Stimulated activated CD4-positive, alpha-beta T cell treated with anti-CD3 and anti-CD28 coated beads, Interleukin-1b, Interleukin-23, amount 100 ng/mL, for 1 hour (primary cell): ENCODE measurements at places on chromosomes 6 and 20.

DNA sequence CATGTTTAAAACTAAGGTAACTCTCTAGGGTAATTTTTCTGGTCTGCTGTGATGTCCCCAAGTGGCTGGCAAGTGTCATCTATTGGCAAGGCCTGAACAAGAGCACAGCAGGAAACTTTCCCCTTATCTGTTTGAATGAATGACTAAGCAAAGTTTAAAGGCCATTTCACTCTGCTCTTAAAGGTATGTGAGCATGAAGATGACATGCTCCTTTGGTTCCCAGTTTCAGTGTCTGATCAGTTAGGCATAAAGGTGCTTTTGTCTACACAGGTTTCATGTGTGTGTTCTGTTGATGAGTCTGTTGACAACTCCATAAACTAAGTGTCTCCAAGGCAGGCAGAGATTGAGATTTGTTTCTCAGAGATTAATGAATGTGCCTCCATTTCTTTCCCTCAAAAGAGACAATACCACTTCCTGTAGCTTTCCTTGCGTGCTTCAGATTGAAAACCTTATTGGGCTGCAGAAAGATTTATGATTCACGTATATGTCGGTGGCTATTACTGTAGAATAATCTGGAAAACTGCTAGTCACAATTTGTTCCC is 83.9 kb downstream of the MAP3K7 start:
- no peak for DNase-seq

DNA sequence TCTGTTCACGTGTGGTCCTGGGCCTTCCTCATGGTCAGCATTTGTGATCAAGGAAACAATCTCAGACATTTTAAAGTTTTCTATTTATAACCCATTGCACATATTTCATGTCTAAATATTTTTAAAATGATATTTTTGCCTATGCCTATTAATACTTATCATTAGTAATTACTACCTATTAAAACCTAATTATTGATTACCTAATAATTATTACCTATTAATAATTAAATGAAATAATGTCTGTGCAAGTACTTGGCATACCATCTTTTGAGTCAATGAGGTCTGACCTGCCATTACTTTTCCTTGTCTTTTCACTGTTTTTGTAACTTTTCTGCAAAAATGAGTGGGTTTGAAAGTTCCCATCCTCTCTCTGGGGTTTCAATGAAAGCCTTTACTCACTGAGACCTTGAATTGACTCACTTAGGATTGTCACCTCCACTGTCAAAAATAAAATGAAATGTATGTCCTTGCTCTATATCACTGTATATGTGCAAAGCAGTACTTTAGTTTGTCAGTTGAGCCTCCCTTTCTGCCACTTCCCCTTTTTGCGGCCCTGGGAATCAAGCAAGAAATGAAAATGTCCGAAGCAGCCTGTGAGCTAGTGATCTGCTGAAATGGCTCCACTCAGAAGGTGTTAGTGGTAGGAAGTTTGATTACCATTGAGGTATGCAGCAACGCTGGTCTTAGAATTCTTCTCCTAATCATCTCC is 87.8 kb downstream of the L3MBTL3 start:
- DNase-seq = no peak

DNA sequence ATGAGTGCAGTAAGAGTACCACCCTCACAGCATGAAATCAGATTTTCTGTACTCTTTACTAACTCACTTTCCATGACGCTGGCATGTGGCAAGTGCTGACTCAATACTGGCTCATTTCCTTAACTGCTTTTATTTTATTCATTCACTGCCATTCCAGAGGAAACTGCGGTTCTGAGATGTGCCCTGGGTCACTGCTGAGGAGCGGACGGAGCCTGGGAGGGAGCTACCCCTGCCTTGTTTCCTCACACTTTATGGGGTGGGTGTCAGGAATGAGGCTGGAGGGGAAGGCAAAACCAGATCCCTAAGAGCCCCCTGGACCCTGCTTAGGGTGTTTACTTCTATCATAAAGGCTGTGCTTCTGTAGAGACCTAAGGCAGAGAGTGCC is 14.4 kb downstream of the NT5E start:
- no peak for DNase-seq

GRCh38 chr6:27321901-27322300 is 9.8 kb upstream of the POM121L2 start:
- DNase-seq = no peak

GRCh38 chr6:167141667-167142432 is 15.9 kb downstream of the GPR31 start:
- DNase-seq = peak; percentile 11

GRCh38 chr6:52087498-52087999 is at the start of gene PKHD1:
TSS of gene PKHD1 (minus strand) at chr6:52087613. CDS start at chr6:52084933, 2,680 bp downstream.
- DNase-seq = no peak

DNA sequence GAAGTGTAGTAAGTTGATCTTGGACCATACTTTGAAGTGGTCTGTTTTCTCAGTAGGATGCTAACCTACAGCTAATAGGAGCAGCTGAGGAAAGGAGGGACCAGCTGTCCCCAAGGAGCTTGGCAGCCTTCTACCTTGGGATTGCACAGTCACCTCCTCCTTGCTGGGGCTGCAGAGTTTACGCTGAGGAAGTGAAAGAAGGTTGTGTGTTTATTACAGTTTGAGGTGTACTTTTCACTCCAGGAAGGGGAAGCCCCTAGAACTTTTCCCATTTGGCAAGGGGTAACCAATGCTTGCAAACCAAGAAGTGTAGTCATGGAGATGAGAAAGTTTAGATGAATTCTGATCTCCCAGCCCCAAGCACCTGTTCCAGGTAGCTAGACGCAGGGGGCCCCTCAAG is 58.8 kb downstream of the BMP6 start:
- no peak for DNase-seq

DNA sequence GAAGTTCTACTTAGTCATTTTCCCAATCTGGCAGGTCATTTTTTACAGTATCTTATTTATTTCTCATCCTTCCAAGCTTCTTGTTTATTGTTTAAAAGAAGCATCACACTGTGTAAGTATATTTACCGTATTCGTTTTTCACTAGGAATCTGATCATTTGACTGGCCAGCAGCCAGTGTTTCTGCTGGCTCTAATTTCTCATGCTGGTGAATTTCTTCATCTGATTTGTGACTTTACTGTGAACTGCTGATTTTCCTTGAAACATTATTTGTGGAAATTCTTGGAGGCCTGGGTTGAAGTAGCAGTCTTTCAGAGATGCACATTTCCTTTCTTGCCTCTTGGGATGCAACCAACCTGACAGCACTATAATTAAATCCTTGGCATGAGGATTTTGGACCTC is 65.9 kb downstream of the PREP start:
- DNase-seq = no peak

DNA sequence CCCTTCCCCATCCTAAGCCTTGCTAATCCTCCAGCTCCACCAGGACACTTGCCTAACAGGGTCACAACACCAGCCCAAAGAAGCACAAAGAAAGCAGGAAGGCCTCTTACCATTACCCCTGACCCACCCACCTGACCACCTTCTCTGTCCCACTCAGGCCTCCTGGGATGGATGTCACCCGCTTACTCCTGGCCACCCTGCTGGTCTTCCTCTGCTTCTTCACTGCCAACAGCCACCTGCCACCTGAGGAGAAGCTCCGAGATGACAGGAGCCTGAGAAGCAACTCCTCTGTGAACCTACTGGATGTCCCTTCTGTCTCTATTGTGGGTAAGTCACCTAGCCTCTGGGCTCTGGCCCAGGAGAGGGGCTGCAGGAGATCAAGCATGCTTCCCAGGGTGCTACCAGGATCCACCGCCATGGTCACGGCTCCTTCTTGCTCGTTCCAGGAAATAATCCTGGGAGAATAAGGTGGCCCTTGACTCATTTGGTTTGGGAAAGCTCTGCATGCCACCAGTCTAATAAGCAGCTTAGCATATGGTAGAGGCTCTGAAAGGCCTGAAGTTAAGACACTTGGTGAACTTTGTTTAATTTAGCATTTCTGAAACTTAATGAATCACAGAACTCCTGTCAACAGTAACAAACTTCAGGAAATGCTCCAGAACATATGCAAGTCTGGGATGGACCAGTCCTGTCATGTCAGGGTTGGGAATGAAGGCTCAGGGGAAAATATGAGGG is 19.2 kb downstream of the ASIP start:
- DNase-seq = no peak

DNA sequence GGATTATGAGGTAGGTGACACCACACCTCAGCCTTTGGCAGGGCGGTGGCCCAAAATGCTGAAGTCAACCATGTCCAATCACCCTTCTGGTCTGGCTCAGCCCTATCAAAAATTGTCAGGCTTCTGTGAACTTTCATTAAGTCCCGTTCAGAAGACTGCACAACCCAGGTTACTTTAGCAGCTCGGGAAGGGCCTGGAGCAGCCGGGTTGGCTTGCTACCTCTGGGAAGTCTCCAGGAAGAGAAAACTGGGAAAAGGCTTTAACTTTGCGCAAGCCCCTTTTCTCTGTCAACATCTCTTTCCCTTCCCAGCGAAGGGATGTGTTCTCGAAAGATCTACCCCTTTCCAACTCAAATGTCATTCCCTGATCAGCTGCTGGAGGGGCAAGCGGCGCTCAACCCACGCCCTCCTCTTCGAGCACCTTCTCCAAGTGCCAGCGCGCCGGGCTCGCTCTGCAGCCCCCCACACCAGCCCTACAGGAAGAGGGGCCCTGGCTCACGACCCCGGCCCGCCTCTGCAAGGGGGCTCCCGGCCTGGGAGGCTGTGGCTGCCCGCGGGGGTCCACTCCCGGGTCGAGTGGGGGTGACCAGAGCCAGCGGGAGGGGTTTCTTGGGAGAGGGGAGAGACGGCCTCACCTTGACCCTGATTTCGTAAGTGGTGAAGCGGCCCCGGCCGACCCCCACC is 573 bp downstream of the SNX3 start:
- DNase-seq = no peak

DNA sequence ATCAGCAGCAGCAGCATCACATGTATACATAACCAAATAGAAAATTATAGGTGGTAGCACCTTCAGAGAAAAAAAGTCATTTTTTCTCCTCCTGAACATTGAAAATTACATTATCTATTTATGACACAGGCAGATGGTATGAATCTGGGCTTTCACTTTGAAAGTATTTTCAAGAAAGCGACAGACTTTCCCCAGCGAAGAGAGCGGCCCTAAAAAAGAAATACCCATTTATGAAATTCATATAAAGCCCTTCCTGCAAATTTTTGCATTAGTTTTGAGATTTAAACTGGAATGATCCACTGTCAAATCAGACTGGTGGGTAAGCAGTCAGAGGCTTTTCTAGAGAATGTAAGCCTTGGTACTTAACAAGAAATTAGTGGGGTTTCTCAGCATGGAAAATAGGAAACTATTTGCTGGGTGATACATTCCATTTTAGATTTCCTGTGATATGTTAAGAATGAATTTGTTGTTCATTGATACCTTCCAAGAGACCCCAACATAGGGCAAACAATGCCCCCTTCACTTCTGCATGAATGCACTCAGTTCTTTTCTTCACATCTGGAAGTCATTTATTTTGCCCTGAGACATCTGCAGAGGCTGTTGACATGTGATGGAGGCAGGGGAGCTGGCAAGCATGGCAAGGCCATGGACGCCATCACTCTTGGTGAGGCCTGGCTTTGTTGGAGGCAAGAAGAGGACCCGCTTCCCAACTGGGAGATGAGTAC is 147.0 kb downstream of the LINC00237 start:
- DNase-seq = no peak

GRCh38 chr6:160929831-160930230 is 61.7 kb upstream of the MAP3K4 start:
- no peak for DNase-seq

GRCh38 chr6:112475083-112475482 is 128.0 kb downstream of the RFPL4B start:
- no peak for DNase-seq

DNA sequence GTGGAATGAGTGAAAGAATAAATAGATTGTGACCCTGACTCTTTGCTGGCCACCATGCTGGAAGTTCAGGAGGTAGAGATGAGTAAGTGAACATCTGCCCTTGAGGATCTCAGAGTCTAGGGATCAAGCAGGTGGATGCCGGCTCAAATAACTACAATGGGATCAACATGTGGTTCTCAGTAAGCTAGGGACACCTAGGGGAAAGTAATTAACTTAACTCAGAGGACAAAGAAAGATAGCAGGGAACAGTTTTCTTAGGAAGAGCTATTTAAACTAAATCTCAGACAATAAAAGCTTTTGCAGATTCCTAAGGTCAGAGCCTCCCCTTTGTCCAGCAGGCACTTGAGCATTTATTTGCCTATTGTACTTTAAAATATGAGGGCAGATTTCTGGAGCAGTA is 29.1 kb downstream of the SLC13A3 start:
- no peak for DNase-seq

- no peak for DNase-seq
These were observed 141.3 kb downstream of the GRIK2 start for GRCh38 chr6:101534821-101535220.

DNA sequence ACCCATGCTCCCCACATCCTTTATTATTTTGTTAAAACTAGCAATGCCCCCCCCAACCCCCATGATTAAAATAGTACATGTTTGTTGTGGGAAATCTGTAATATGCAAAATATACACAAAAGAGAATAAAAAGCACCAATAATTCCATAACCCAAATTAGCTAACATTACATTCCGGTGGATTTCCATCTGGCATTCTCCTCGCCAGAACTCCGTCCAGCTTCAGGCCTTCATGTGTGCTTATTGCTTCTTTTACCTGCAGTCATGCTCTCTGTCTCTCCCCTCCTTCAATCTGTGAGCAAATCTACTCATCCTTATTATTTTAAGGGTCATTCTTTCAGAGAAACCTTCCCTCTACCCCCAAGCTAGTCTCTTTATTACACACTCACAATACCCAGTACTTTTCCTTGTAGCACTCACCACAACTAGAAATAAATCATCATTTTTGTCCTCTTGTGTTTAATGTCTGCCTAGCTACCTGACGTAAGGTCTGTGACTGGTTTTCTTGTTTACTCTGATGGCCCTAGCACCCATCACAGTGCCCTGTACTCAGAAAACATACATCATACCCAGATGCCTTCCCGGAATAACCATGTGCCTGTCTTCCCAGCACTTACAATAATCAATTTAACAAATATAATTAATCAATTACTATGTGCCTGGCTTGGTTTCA is 25.6 kb upstream of the IER3 start:
- DNase-seq = no peak

DNA sequence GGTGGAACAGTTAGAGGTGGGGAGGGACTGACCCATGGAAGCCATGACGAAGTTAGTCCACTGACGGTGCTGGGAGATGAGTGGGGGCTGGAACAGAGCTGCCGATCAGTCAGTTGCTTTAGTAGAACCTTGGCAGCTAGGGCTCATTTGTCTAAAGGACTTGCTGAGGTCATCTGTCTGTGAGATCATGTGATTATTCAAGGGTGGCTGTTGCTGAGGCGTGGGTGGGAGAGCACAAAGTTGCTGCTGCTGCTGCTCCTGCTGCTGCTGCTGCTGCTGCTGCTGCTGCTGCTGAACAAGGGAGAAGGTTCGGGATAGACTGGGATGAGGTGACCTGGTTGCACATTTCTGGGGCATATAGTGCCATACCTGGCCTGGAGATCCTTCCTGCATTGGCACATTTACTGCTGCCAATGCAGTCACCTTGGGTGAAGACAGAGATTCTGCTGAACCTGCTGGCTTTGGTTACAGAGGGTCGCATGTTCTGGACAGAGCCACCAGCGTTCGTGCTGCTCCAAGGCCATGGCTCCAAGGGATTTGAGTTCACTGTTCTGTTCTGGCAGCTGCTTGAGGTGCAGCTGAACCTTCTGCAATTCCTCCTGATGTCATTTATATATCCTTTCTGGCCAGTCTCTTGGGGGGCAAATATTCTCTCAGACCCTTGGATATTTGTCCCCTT is 840.5 kb downstream of the HACE1 start:
- no peak for DNase-seq
